HS-27A (cell line): ENCODE measurements at places on chromosomes 1 and 21.

GRCh38 chr1:46654012-46654411 lies 14.2 kb downstream of the ATPAF1 start:
- no peak for DNase-seq

GRCh38 chr1:44894591-44894990 lies 51.5 kb upstream of the PTCH2 start:
- DNase-seq = no peak

- no peak for DNase-seq
These were observed 65.7 kb downstream of the PEX14 start for GRCh38 chr1:10540277-10541005.

DNA sequence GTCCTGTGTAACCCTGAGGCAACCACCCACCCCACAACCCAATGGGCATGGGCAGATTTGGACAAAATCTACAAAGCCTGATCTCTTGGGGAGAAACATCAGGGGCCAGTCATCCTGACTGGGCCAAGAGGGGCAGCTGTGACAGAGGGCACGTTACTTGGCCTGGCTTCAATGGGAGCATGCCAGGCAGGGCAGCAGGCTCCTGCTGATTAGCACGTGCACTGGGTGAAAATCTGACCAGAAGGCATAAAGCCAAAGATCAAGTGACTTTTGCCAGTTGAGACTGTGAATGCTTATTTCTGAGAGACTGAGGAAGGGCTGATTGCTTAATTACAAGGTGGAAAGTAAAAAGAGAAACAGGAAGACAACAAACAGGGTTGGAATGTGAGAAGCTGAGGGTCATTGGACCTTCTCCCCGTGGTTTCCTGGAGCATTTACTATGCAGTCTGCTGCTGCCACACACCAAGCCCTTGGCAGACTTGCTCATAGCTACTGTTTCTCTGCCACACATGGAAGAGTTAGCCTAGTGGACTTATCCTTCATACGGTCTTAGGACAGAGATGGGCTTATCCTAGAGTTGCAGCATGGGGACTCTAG lies 39.8 kb upstream of the TNR start:
- DNase-seq = no peak

DNA sequence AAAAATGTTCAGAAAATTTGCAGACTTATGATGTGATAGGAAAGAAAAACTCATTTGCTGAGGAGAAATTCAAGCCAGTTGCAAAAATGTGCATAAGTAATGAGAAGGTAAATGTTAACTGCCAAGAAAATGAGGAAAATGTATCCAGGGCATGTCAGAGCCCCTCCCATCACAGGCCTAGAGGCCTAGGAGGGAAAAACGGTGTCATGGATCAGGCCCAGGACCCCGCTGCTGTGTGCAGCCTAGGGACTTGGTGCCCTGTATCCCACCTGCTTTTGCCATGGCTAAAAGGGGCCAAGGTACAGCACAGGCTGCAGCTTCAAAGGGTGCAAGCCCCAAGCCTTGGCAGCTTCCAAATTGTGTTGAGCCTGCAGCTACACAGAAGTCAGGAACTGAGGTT lies 214.0 kb upstream of the ADGRL4 start:
- DNase-seq = no peak

DNA sequence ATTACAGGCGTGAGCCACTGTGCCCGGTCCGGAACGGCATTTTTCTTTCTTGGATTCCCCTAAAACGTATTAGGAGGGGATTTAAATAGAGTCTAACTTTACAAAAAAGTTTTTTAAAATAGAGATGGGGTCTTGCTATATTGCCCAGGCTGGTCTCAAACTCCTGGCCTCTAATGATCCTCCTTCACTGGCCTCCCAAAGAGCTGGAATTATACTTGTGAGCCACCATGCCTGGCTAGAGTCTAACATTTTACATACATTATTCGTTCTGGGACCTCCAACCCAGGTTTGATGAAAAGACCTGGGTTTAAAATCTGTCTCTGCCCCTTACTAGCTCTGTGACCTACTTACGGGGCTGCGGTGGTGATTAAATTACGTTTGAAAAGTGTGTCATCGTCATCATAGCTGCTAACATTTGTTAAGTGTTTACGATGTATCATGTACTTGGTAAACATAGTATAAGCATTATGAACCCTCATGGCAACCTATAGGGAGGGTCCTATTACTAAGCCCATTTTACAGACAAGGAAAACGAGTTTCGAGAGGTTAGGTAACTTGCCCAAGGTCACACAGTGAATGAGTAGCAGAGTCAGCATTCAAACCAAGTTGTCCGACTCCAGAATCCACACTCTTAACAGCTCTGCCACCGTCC lies 24.5 kb downstream of the PLEKHM2 start:
- no peak for DNase-seq

DNA sequence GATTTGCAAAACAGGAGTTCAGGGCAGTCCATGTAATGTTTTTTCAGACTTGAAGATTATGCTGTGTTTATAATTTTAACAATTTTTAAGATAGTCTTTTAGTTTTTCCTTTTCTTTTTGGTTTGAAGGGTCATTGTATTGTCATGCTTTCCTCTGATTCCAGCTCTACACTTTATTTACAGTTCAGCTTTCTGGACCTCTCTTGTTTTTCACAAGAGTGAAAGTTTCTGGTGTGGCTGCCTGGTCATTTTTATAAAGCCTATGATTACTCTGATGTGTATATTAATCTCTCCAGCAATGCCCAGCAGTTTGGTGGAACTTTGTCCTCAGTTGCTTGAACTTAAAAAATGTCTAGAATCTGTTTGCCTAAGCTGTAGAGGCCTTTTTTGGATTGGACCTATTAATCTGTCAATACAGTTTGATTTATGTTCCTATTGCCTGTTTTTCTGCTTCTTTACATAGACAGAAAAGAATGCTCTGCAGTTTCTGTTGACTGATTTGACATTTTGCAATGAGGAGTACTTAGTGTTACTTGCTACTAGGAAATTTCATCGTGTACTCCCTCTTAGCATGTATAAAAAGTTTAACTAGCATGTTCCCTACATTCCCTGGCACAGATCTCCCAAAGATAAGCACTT lies 52.2 kb downstream of the XCL2 start:
- DNase-seq = no peak

- no peak for DNase-seq
These were observed 179.6 kb upstream of the CAMK1G start for GRCh38 chr1:209403921-209404320.

- no peak for DNase-seq
These were observed 229.5 kb downstream of the TOMM20 start for GRCh38 chr1:234899041-234899729.

- no peak for DNase-seq
These were observed 33.8 kb downstream of the SLX9 start for GRCh38 chr21:44973598-44973997.

GRCh38 chr1:45846931-45847330 lies 43.5 kb downstream of the MAST2 start:
- no peak for DNase-seq

GRCh38 chr1:40386796-40387195 lies 13.3 kb downstream of the SMAP2 start:
- DNase-seq = no peak

DNA sequence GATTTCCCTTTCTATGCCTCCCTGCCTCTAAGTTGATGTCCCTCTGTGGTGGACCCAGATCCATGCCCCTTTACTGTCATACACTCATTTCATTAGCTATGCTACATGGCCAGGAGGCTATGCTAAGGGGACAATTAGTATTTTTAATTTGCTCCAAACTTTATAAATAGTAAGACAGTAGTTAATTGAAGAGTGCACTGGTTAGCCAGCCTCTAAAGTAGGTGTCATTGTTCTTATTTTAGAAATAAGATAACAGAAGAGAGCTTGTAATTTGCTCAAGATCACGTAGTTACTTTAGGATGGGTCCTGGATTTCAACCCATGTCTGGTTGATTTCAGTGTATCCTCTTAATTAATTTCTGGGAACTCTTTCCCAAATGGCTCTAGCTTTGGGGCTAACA lies 29.4 kb upstream of the GNG12 start:
- DNase-seq = no peak

DNA sequence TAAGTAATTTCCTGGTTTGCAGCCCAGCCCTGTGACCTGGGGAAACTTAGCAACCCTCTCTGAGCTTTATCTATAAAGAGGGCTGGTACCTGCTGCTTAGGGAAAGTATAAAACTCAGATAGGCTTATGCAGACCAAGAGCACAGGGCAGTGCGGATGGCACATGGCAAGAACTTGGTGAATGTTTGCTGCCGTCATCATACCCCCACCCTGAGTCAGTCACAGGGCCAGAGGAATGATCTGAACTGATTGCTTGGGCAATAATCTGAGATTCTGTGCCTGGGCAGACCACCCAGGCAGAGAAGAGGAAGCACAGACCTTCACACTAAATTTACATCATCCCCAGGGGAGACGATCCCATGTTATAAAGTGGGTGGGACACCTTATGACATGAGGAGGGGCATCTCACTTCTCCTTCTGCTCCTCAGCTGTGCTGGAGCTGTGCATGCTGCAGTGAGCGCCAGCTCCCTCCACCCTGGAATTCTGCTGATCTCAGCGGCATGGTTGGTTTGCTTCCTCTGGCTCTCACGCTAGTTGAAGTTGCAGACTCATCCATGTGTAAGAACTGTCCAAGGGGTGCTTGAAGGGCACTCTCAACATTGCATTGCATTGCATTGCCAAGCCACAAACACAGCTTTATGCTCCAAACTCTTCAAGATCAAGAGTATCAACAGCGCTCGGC lies 197.1 kb downstream of the AJAP1 start:
- no peak for DNase-seq

GRCh38 chr1:109923131-109923945 lies 12.7 kb downstream of the CSF1 start:
- DNase-seq = no peak

DNA sequence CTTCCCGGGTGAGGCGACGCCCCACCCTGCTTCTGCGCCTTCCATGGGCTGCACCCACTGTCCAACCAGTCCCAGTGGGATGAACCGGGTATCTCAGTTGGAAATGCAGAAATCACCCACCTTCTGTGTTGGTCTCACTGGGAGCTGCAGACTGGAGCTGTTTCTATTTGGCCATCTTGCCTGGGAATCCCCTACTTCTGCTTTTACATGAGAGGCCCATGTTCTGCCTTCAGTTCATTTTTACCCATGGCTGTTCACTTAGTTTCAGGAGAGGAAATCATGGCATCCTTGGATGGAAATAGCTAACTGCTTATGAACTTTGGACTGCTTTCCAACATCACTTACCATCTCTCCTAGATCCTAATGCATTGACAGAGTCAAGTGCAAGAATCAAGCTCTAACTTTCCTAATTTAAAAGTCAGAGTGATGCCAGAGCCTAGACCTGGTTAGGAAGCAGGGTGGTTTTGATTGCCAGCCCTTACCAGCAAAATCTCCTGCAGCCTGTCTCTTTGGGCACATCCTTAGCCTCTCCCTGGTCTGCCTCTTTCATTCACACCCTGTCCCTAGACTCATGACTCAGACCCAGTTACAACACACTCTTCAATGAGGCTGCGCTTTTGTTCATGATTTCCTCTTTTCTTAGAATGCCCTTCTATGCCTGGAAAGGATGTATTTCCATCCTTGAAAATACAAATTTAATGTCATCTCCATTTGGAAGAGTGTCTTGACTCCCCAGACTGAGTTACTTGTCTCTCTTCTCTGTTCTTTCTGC lies 137.2 kb downstream of the KCTD3 start:
- no peak for DNase-seq

GRCh38 chr1:153429266-153430165 lies 13.2 kb downstream of the S100A7A start:
- no peak for DNase-seq

- no peak for DNase-seq
These were observed 33.1 kb downstream of the TRIM67 start for GRCh38 chr1:231194843-231195516.

DNA sequence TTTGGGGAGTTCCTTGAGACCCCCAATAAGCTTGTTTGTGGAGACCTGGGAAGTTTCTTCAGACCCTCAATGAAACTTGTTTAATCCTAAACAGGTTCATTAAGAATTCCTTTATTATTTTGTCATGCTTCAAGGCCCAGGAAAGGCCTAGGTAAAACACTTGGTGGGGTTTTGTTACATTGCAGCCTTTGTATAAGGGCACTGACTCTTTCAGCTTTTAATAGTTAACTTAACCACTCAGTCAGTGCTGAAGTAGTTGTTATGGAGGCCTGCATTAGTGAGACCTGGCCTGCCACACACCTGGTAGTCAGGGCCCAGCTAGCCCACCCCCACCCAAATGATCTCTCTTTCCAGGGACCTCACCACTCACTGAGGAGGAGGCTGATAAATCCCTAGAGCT lies 103.7 kb downstream of the FCRL5 start:
- DNase-seq = no peak

DNA sequence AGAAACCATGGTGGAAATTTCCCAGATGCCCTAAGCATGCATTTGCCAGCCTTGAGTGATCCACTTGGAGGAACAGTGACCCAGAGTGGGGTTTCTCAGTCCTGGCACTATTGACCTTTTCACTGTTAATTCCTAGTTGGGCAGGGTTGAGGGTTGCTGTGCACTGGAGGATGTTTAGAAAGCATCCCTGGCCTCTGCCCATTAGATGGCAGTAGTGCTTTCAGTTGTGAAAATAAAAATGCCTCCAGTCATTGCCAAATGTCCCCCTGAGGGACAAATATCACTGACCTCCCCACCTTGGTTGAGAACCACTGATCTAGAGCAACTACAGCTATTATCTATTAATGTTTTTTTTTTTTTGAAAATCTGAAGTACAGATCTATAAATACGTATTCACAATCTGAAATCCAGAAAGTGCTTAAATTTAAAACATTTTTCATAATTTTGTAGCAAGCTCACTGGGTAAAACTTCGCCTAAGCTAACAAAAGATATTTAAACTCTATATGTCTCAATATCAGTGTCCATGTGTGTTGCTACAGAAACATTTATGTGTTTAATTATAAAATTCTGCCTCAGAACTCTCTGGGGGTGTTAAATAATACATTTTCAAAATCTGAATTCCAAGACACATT lies 27.3 kb downstream of the F3 start:
- no peak for DNase-seq

DNA sequence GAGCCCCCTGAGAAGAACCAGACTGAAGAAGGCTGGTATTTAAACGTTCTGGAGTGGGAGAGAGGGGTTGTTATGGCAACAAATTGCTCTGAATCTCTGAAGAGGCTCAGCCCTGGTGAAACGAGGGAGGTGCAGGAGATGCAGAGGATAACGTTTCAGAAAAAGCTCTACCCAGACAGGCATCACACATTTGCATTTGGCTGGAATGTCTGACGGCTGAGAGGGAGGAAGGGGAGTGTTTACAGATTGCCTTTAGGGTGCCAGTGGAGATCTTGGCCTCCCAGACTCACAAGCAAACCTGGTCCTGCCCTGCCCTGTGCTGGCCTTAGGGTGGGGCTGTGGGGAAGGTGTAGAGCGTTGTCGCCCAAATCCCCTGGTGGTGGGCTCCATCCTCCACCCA lies 169.0 kb upstream of the AJAP1 start:
- DNase-seq = no peak

DNA sequence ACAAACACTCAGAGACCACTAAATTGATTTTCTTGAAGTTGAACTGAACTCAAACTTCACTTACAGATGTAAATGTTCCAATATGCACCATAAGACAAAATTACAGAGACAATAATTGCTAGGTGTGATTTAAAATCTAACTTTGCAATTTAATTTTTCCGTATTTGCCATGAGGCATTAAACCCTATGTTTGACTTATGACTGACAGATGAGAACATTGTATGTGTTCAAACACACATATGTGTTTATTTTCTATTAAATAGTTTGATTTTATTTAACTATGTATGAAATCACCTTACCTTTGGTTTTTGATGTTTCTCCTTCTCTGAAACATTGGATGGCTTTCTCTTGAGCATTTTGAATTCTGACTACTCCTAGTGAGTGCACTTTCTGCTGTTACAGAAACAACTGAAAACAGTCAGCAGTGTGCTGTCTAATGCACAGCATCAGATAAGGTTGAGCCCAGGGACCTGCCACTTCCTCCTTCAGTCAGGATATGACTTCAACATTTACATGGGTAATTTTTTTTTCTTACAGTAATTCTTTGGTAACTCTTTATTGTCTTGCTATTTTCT lies at the start of gene SAMSN1:
SAMSN1 (minus strand) TSS at position 410 of the 575 bp plus-strand sequence; CDS start at position 356, 54 bp downstream.
- DNase-seq = no peak
